ENCODE measurements at places on chromosomes 12 and 14.

DNA sequence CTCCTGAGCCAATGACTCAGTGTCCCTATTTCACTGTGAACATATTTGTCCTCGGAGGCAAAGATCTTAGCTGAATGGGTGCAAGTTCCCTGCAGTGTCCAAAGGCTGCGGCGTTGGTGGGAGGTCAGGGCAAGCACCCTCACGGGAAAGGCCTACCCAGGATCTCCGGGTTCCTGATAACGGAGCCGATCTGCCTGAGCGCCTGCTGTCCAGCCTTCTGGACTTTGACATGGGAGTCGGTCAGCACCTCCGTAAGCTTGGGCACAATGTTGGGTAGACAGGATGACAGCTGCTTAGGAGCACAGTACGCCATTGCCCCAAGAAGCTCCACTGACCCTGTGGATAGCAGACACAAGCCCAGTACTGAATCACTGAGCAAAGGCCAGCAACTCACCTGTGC, 31.5 kb upstream of the RAB35 start:
- no peak for DNase-seq

DNA sequence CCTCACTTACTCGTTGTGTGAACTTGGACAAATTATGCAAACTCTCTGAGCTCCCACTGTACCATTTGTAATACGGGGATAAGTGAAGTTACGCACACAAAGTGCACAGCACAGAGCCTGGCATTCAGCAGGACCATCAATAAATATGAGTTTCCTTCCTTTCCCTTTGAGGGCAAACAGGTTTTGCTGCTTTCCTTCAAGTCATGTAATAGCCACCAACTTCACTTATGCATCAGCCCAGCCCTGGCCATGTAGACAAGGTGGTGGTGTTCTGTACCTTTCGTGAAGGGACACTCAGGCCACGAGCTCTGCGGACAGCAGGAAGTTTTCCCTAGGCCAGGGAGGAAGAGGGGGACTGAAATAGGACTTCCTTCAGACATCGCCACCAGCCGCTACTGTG, 272.7 kb downstream of the CACNA1C start:
- no peak for DNase-seq

DNA sequence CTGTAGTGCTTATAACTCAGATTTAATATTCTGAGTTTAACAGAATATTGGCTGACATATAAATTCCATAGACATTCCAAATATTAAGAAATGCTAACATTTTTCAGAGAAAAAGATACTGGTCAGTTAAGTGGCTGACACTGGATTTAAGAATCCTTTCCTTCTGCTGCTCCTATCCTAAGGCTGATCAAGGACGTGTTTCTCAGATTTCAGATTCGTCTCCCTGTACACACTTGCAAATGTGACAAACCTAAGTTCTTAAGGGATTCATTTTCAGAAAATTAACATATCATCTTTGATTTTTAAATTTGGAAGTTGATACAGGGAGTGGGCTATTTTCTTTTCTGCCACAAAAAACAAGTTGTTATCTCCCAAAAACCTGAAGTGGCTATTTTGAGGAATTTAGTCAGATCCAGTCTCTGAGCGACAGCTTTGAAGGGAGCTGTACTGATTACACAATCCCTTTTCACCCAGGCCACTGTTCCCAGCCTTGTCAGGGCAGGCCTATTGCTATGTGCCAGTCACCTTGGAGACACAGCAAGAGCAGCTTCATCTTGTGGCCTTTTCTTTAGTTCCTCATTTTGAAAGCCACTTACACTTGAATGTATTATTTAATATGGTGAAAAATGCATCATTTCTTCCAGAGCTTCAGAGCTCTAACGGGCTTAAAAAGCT, 370.6 kb downstream of the KCNH5 start:
- DNase-seq, result no peak

GRCh38 chr12:130713581-130713991, 2.5 kb downstream of the RIMBP2 start:
- no peak for DNase-seq

- DNase-seq, result no peak
These were observed 711.9 kb downstream of the C12orf50 start for GRCh38 chr12:87317302-87317701.

GRCh38 chr14:52049721-52050588, 18.9 kb downstream of the NID2 start:
- DNase-seq, result no peak

- no peak for DNase-seq
These were observed 352.6 kb downstream of the VRK1 start for GRCh38 chr14:97149775-97150174.

- DNase-seq, result no peak
These were observed 19.2 kb upstream of the CYP46A1 start for GRCh38 chr14:99664937-99665273.

DNA sequence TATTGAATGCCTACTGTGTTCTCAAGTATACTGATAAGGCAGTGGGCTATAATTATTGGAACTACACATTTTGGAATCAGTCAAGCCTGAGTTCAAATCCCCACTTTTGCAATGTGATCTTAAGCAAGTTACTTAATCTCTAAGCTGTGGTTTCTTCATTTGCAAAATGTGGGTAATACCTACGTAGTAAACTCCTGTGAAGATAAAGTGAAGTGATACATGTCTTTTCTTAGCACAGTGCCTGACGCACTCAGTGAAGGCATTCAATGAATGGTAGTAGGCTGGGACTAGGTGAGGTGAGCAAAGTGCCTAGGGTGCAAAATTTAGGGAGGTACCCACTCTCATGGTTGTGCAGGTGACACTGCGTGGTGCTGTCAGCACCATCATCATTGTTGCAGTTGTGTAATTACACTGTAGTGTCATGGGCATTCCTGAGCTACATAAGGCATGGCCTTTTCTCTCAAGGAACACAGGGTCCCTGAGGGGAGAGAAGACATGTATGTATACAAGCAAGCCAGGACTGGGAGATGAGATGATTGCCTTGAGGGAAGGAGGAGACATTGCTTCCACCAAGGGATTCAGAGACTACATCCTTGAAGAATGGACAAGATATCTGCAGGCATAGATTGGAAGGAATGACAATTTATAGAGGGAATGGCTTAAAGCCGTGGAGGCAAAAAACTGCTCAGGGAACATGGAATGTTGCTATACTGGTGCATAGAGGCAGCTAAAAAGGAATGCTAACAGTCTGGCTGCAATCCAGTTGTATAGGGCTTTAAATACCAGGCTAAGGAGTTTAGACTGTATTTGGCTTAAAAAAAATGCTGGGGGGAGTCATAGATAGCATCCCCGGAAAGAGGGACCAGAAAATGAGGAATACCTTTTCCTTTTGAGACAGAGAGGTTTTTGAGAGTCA, 129.2 kb upstream of the ARHGAP5 start:
- DNase-seq, result no peak

GRCh38 chr12:119230807-119231206, 52.1 kb downstream of the HSPB8 start:
- no peak for DNase-seq

DNA sequence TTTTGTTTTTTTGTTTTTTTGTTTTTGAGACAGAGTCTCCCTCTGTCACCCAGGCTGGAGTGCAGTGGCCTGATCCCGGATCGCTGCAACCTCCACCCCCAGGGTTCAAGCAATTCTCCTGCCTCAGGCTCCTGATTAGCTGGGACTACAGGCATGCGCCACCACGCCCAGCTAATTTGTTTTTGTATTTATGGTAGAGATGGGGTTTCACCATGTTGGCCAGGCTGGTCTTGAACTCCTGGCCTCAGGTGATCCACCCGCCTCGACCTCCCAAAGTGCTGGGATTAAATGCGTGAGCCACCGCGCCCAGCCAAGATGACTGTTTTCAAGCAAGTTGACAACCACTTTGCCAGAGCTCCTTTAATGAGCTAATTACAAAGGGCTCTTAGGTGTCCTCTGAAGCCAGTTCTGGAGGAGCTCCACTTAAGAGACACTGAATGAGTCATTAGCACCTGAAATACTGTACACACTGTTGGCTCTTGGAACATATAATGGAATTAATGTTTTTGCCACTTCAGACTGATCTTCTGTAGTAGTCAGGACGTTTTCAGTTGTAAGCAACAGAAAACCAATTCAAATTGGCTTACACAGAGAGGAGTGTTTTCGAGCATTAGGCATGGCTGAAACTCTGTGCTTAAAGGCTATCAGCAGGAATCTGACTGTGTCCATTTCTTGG, 55.4 kb upstream of the MED13L start:
- DNase-seq, result no peak

GRCh38 chr14:66129224-66129623, 356.9 kb upstream of the CCDC196 start:
- DNase-seq, result no peak

- DNase-seq, result no peak
These were observed 185.8 kb downstream of the EGLN3 start for GRCh38 chr14:33764876-33765650.

- DNase-seq, result no peak
These were observed 36.4 kb downstream of the NFKBIA start for GRCh38 chr14:35368139-35368460.

- no peak for DNase-seq
These were observed 48.7 kb downstream of the SRGAP1 start for GRCh38 chr12:63893170-63893569.

DNA sequence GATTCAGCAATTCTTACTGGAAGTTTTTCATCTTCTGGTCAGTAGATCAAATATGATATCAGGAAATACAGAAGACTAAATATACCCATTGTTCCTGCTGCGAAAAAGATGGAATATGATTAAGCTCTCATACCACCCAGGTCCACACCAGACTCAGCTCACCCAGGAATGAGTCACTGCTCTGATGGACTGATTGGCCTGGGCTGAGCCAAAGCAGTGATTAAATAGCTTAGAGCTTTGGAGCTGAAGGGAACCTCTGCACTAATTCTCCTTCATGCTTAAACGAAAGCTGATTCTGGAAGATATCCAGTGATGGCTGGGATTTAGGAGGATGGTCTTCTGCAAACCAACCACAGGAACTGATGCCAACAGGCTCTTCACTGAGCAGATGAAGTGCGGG, 62.0 kb upstream of the SYT1 start:
- no peak for DNase-seq

DNA sequence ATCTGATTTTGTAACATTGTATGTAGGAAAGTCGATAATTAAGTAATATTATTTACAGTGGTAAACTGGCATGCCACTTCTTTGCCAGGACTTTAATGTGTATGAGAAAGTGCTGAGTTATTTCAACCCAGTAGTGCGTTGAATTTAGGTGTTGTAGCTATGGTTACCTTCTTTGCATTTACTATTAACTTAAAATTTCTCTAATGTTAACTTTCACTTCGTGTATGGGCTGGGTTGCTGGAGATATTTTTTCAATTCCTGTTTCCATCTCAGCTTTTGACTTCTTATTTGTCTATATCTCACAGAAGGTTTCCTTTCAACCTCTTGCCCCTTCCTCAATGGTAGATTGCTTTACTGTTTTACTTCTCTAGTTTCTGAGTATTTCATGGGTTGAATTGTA, 1345.6 kb downstream of the FSCB start:
- DNase-seq, result no peak

- no peak for DNase-seq
These were observed 7.6 kb downstream of the KRT85 start for GRCh38 chr12:52359621-52360061.

- DNase-seq, result no peak
These were observed 221.3 kb upstream of the RTL1 start for GRCh38 chr14:101124815-101125214.

DNA sequence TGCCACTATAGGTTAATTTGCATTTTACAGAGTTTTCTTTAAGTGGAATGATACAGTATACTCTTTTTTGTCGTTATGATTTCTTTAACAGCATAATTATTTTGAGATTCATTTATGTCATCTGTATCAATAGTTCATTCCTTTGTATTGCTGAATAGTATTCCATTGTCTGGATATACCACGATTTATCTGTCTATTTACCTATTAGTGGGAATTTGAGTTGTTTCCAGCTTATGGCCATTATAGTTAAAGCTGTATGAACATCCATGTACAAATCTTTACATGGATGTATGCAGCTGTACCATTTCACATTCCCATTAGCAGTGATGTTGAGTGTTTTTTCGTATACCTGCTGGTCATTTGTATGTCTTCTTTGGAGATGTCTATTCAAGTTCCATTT, 163.9 kb downstream of the ETNK1 start:
- no peak for DNase-seq

- no peak for DNase-seq
These were observed 17.4 kb upstream of the COL2A1 start for GRCh38 chr12:48021485-48022179.

- DNase-seq, result peak; percentile 9
These were observed 49.5 kb downstream of the GPR137C start for GRCh38 chr14:52602131-52602530.

GRCh38 chr14:92780444-92781232, 13.5 kb upstream of the GOLGA5 start:
- no peak for DNase-seq

- no peak for DNase-seq
These were observed 32.6 kb downstream of the PELI2 start for GRCh38 chr14:56150645-56151345.

GRCh38 chr12:67758521-67758920, 110.0 kb downstream of the DYRK2 start:
- DNase-seq, result no peak

GRCh38 chr12:112342587-112342986, 39.6 kb downstream of the HECTD4 start:
- no peak for DNase-seq

- DNase-seq, result no peak
These were observed 50.5 kb downstream of the ANO4 start for GRCh38 chr12:100845095-100845494.

DNA sequence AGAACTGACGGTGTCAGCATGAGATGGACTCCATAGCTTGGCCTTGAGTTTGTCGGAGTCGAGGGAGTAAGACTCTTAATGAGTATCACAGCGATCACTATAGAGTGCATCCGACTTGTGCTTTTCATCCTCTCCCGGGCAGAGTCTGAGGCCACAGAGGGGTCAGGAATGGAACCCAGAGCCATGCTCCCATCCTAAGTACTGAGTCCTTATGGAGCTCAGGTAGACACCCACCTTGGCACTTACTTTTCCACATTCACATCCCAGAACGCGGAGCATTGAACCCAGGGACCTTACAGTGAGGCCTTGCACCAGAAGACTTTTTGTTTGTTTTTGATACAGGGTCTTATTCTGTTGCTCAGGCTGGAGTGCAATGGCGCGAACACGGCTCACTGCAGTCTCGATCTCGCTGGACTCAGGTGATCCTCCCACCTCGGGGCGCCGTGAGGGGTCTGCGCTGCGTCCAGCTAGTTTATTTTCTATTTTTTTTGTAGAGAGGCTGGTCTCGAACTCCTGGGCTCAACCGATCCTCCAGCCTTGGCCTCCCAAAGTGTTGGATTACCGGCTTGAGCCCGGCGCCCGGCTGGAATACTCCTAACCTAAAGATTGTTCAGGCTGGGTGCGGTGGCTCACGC, 719 bp upstream of the SRSF9 start:
- DNase-seq, result peak; percentile 43

All from GM10248 (cell line).